ENCODE measurements at places on chromosomes 1 and 21.

DNA sequence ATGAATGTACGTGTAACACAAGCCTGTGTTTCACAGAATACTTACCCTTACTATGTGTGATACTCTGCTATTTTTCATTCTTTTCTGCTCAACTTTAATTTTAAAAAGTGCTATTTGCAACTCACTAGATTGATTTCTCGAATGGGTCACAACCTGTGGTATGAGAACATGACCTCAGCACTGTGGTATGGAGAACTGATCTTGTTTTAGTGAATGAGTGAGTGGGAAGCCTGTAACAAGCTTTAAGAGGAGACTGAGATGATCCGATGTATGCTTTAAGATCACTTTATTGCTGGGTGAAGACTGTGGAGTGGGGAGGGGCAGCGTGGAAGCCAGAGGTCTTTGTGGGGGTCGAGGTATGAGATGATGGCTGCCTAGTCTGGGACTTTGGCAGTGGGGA is 21.6 kb downstream of the MECR start:
- DNase-seq: no peak

DNA sequence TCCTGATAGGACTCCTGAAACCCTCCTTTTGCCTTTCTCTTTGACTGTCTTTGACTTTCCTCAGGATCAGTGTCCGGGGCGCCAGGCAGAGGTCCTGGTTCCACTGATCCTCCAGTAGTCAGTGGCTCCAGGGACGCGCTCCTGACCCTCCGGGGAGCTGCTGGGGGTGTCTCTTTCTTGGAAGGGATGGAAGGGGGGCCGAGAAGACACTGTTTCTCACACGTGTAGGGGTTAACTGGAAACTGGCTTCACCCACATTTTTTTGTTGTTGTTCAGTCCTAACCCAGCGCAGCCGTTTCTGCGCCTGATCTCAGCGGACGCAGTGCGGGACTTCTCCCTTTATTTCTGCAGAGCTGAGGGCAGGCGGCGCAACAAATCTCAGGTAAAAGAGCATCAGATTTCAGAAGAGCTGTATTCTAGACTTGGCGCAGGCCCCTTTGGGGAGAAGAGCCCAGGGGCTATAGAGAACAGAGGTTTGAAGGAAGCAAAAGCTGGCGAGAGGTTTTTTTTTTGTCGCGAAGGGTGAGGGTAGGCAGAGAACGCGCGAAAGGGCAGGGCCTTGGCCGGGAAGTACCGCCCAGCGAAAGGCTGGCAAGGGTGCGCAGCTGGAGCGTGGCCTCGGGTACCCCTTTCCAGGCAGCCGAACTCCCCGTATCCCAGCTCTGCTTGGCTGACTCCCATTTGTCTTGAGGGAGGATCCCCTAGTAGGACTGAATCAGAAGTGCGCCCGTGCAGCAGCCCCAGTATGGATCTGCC is 4.3 kb upstream of the LHX9 start:
- DNase-seq: no peak

DNA sequence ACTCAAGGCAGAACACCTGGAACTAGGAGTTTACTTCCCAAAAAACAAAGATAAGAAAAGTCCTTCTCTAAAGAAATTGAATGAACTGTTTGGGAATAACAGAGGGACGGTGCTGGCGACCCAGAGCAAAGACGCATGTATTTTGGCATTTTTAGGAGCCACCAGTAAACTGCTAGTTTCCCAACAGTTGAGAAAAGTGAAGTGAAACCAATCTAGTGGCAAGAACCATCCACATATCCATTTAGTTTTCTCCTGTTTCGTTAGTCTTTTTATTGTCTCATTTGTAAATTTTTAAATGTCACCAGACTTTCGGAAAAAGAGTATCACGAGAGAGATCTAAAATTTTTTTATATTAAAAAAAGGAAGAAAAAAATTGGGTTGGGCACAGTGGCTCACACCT is 30.2 kb downstream of the ODF2L start:
- DNase-seq: no peak

DNA sequence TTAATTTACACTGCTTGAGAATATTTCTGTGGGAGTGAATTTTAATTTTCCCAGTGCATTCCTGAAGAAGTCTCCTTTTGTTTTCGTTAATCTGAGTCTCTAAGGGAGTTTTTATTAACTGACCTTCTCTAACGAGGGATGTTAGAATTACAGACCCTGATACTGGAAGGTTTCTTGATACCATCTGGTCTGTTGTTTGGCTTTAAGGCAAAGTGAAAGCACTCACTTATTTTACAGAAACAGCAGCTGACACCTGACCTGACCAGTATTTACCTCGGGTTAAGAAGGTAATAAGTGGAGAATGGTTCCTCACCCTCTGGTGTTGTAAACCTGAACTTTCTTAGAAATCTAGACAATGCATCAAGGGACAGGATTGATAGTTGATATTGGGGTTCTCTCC is 12.4 kb downstream of the CDC14A start:
- no peak for DNase-seq

- DNase-seq: no peak
These were observed 4.4 kb downstream of the DNAJC16 start for GRCh38 chr1:15531003-15531402.

GRCh38 chr1:201213926-201214325 is 23.3 kb downstream of the IGFN1 start:
- no peak for DNase-seq

- no peak for DNase-seq
These were observed 102.1 kb downstream of the ZNF281 start for GRCh38 chr1:200307755-200308066.

DNA sequence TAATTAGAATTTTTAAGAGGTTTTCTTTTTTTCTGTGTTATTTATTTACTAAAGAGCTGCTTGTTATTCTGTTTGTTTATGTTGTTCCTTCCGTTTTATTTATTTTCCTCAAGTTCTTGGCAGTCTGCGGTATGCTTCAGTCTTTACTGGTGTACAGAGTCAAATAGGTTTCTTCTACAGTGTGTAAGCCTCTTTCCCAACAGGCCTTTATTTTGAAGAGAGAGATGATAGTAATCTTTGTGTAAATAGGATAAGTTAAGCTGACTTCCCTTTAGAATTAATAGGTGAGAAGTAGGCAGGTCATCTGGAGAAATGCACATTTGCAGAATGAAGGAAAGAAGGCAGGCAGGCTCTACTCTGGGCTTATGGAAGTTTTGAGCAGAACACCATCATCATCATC is 23.8 kb downstream of the MAST2 start:
- no peak for DNase-seq

GRCh38 chr1:154133256-154133655 is 21.6 kb downstream of the NUP210L start:
- no peak for DNase-seq

DNA sequence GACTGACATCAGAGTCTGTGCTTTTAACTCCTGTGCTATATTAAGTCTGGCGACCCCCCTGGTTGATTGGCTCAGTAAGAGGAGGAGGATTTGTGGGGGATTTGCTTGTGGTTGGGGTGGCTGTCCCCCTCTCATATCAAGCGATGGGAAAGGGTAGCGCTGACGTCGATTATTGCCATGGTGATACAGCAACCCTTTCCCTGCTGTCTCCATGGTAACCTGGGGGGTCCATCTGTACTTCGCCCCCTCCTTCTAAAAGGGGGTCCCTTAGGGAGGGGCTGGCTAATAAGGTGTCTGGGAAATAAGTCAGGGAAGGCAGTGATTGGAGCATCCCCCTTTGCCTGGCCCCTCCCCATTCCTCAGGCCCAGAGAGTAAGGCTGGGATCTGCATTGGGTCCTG is 4.7 kb downstream of the FAM229A start:
- no peak for DNase-seq

DNA sequence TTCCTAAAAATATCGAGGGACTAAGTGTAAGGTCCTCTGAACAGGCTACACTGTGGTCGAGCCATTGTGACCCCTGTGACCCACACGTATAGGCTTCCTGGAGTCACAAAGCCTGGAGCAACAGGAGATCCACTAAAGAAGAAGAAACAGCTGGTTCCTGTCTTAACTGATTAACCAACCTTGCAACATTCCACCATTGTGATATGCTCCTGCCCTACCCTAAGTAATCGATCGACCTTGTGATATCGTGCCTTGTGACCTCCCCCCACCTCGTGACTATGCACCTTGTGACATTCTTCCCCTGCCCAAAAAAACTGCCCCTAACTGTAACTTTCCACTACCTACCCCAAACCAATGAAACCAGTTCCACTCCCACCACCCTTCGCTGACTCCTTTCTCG is 304.6 kb upstream of the FAM78B start:
- no peak for DNase-seq
